Globus pallidus (tissue), 1 donor: ENCODE measurements at places on chromosomes 4 and X.
A peak's percentile ranks its signal among the peaks of the same experiment; 100 is the strongest.

GRCh38 chr4:154143720-154144119 lies 347.9 kb downstream of the DCHS2 start:
- no peak for DNase-seq

GRCh38 chr4:76697129-76697803 lies 200.7 kb downstream of the SOWAHB start:
- DNase-seq: no peak

DNA sequence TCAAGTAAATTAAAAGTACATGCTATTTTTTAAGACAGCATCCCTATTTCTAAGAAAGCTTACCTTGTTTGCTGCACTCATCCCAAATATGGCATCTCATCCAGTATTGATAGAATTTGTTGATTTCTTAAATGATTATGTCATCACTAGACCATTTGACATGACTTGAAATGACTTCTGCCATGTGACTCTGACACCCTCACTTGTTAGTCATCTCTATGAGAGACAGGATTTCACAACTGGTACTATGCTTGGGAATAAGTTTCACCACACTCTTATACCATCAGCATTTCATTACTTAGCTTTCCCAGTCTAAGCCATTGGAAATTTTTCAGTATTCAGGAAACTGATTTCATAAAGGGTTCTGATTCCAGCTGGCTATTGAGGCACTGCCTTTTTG lies 55.3 kb downstream of the TMPRSS11F start:
- DNase-seq: no peak

DNA sequence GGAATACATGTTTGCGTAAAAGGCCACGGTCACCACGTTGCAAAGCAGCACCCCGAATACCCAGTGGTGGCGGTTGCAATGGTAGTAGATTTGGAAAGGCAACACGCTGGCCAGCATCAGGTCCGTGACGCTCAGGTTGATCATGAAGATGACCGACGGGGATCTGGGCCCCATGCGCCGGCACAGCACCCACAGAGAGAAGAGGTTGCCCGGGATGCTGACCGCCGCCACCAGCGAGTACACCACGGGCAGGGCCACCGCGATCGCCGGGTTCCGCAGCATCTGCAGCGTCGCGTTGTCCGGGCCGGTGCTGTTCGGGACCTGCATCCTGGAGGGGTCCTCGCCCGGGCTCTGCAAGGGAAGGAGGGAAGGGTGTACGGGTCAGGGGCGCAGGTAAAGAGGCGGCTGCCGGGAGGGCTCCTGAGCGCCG lies 13.5 kb upstream of the ASMTL start:
- no peak for DNase-seq

- no peak for DNase-seq
Observed at GRCh38 chrX:101957174-101957573, 25.3 kb upstream of the ZMAT1 start.

GRCh38 chr4:101655005-101655404 lies 135.5 kb upstream of the BANK1 start:
- no peak for DNase-seq

DNA sequence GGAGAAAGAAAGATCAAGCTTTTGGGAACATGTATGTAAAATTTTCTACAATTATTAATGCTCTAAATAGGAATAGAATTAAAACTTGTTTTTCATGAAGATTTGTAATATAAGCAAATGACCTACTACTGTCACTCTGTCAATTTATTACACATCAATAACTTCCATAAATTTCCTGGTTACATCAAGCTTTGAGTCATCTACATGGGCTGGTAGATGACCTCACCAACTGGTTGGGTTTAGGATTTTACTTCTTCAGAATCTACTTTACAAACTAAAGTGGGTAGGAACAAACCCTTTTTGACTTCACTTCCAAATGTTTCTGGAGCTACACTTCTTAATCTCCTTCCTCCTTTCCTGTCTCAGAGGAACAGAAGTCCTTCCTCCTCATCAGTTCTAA lies 12.0 kb upstream of the LRAT start:
- DNase-seq: no peak

GRCh38 chrX:20139966-20140365 lies 1.7 kb downstream of the EIF1AX start:
- DNase-seq: no peak

- DNase-seq: no peak
Observed at GRCh38 chr4:119748853-119749252, 120.2 kb upstream of the PDE5A start.

- DNase-seq: no peak
Observed at GRCh38 chr4:85700362-85700761, 225.4 kb downstream of the ARHGAP24 start.

- DNase-seq: no peak
Observed at GRCh38 chrX:152897222-152898131, at the start of gene ZNF185. TSS of gene ZNF185 (plus strand) at chrX:152898067. CDS start at chrX:152914490, 16,423 bp downstream.

GRCh38 chr4:185955151-185955770 lies 113.7 kb upstream of the TLR3 start:
- DNase-seq: no peak

DNA sequence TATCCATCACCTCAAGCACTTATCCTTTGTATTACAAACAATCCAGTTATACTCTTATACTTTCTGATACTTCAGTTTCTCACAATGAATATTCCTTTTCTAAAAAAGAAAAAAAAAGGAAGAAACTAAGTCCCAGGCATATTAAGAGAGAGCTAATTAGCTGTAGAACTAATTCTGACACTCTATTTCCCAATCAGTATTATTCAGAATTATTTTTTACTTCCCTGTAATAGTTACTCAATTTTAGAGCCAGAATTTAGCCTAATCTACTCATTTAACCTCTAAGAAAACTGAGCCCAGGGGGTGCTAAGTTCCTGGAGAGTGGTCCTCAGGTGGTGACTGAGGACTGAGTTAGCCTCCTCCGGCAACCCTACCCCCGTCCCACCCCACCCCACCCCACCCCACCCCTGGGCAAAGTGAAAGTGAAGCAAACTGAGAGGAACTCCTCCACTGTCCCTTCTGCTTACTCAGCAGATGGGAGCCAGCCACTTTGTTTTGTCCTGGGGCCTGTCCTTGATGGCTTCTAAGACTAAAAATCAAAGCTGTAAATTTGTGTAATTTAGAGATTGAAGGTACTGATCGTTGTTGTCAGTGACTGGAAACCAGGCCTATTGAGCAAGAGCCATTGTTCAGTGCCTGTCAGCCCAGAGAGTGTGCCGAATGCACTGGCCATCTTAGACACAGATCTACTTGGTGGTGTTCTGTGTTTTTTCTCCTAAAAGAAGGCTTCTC lies 162.1 kb downstream of the CBR4 start:
- DNase-seq: no peak

DNA sequence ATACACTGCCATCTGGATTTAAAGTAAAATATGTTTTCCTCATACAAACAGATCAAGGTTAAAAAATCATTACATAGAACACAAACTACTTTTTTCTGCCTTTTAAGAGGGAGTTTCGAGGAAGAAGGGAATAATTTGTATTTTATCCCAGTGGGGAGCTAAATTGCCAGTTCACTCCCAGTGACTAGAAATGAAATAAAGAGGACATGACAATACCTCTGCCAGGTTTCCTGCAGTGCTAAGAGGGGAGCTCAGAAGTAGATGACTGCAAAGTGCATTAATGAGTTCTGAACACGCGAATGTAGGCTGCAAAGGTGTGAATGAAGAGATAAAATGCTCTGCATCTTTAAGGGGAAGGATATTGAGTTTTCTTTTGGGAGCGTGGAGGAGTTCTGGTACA lies 69.7 kb downstream of the SRPX start:
- DNase-seq: no peak

DNA sequence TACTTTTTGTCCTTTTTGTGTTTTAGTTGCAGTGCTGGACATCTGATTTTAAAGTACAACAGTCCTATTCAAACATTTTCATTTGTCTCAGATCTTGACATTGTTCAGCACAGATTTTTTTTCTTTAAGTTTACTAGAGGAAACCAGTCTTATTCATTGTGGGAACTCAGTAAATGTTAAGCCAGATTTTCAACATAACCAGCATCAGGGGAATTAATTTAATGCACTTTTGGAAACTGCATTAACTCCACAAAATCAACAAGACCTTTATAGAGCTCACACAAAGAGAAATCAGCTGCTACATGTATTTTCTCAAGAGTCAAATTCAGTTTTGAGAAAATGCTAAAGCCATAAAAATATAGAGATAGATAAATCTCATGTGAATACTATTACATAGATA lies 9.9 kb downstream of the CPE start:
- DNase-seq: no peak

- no peak for DNase-seq
Observed at GRCh38 chr4:83179205-83179604, 64.7 kb upstream of the PLAC8 start.

DNA sequence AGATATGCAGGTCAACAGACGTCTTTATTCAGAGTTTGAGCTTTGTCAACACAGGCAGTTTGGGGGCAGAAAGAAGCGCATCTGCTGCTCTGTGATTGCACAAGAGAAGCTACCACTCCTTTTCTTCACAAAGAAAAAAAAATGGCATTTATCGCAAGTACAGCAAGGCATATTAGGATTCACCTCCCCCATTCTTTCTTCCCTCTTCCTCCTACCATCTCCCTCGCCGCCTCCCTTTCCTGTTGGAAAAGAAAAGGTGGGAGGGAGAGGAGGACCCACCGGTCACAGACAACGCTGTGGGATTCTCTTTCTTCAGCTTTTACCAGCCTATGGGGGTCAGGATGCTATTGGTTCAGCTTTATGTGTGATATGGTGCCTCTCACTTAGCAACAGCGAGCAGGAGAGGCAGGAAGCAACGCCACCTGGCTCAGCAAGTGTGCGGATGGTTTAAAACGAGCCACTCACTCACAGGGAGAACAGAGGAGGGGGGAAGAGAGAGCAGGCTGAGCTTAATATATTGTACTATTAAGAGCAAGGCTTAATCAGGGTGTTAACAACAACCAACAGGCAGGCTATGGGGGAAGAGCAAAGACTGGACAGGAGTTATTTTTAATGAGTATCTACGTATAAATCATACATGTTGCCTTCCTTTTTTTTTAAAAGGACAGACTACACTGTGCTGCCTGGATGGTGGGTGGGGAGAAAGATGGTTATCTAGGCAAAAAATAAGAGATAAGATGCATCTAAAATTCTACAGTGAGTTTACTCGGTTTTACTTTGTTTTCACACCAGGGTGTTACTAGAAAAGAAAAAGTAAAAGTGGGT lies 104.7 kb downstream of the MAML3 start:
- DNase-seq: peak; percentile 50
